Urinary bladder (tissue), 4 donors: ENCODE measurements at places on chromosomes 6 and 20.

DNA sequence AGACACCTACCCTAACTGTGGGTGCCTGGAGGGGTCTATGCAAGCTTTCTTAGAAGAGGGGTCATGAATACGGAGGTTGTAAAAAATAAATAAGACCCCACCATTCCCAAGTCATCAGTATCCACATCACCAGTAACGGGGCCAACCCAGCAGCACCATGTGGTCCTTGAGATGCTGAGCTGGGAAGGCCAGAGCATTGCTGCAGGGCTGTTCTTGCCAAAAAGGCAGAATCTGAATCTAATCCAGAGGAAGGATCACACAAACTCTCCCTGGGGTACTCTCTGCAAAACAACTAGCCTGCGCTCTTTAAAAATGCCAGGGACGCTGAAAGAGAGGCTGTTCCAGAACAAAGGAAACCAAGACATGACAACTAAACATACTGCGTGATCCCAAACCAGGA lies 43.2 kb downstream of the SSR1 start:
- DNase-seq, result no peak

GRCh38 chr6:99993533-99994251 lies at the start of gene MCHR2:
Gene MCHR2, minus strand, starts transcription at chr6:99994223. Its CDS starts 38,076 bp downstream, at chr6:99956147.
- no peak for DNase-seq

DNA sequence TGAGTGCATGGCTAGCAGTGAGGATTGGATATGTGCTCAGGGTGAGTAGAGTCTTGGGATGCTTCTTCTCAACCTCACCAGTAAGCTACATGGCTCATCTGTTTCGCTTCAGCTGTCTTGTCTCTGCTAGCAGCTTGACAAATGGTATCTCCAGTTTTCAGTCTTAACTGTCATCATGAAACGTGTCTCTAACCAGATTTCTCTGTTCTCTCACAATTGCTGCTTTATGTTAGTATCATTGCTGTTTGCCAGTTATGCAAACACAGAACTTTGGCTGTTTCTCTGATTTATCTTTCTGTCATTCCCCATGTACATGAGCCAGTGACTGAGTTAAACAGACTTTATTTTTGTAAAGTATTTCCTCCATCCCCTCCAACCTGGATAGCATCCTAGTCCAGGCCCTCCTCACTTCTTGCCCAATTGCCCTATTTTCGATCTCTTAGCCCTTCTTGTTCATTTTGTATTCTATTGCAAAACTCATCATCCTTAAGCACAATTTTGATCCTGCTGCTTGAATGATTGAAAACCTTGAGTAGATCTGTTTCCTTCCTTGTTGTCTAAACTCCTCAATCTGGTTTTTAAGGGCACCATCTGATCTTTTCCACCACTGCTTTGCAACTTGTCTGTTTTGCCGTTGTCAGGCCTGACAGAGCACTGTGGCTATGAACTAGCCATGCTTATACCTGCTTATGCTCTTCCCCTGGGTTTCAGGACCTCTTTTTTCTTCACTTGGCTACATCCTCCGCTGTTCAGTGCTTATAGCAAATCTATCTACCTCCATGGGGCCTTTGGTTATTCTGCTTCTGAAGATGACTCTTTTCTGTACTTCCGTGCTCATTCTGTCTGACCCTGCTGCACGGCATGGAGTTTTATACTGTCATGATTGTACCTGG lies 37.7 kb upstream of the ADIG start:
- DNase-seq, result no peak

DNA sequence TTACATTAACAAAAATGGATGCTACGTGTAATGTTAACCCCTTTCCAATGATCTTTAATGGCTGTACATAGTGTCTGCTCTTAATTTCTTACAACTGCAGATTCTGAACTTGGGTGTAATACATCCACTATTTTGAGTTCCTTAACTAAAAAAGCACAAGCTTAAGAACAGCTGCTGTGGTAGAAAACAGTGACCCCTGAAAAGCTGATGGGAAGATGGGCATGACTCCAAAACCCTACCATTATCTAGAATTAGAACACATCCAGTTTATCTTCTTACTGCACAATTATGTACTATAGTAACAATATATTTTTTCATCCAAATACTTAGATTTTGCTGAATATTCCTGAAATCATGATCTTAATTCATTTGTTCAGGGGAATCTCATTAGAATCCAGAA lies 49.3 kb downstream of the LYRM4 start:
- no peak for DNase-seq

GRCh38 chr6:125066140-125066539 lies 87.4 kb upstream of the TPD52L1 start:
- no peak for DNase-seq

GRCh38 chr6:1254326-1254725 lies 57.6 kb upstream of the FOXQ1 start:
- DNase-seq, result no peak

GRCh38 chr20:13809855-13810254 lies 25.0 kb downstream of the NDUFAF5 start:
- DNase-seq, result no peak

DNA sequence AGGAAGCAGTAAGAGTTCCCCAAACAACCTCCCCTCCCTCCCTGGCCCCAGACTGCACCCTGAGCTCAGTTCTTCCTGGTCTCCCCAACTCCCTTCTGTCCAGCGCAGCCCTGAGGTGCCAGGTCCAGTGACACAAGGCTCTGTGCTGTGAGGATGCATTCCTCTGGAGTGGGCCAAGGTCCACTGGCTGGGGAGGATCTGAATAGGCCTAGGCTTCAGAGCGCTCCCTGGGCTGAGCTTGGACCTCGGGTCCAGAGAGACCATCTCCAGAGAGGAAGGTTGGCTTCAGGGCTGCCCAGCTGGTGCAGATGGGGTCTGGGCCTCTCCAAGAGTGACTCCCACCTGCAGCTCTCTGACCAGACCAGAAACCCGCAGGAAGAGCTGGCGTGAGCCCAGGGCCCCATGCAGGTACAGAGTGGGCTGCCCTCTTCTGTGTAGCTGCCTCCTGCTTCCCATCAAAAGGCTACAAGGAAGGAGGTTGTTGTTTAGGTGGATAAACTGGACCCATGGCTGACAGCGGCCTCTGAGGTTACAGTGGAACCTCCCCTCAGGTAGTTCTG lies 52.3 kb upstream of the MLN start:
- no peak for DNase-seq

- DNase-seq, result no peak
These were observed 85.5 kb downstream of the CFAP61 start for GRCh38 chr20:20137851-20138250.

DNA sequence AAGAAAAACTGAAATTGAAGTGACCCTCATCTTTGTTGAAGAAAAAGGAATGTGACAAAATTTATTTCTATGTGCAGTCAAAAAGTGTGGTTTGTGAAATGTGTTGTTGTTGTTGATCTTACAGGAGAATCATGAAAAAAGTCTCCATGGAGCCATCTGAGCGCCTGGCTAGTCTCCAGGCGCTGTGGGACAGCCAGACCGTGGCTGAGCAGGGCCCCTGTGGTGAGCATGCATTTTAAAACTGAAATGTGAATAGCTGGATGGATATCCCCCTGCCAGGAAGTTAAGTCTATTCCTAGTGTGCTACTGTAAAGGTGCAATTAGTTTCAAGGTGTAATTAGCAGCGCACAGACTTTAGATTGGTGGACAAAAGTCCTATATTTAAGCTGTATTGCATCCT lies 170.6 kb downstream of the CARMIL1 start:
- no peak for DNase-seq

DNA sequence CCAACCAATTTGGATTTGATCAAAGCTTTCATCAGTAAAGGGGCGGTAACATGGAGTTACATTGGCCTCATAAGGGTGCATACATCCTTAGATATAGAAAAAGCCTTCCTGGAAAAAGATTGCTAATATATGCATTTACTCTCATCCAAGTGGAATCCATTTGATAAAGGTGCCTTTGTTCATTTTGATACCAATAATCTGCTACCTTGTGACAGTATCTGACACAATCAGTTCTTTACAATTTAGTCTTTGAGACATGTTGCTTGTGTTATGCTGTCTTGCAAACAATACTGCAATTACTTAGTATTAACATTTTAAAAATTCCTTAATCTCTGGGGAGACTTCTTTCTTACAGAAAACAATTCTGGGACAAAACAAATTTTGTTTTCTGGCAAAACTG lies 654.4 kb upstream of the SLC35B3 start:
- DNase-seq, result no peak

- DNase-seq, result no peak
These were observed 100.7 kb downstream of the RIN2 start for GRCh38 chr20:19858466-19859371.
